ENCODE measurements at places on chromosomes 2 and 18.
A peak's percentile ranks its signal among the peaks of the same experiment; 100 is the strongest.

GRCh38 chr18:59718464-59719157, 21.4 kb upstream of the CCBE1 start:
- DNase-seq = no peak

DNA sequence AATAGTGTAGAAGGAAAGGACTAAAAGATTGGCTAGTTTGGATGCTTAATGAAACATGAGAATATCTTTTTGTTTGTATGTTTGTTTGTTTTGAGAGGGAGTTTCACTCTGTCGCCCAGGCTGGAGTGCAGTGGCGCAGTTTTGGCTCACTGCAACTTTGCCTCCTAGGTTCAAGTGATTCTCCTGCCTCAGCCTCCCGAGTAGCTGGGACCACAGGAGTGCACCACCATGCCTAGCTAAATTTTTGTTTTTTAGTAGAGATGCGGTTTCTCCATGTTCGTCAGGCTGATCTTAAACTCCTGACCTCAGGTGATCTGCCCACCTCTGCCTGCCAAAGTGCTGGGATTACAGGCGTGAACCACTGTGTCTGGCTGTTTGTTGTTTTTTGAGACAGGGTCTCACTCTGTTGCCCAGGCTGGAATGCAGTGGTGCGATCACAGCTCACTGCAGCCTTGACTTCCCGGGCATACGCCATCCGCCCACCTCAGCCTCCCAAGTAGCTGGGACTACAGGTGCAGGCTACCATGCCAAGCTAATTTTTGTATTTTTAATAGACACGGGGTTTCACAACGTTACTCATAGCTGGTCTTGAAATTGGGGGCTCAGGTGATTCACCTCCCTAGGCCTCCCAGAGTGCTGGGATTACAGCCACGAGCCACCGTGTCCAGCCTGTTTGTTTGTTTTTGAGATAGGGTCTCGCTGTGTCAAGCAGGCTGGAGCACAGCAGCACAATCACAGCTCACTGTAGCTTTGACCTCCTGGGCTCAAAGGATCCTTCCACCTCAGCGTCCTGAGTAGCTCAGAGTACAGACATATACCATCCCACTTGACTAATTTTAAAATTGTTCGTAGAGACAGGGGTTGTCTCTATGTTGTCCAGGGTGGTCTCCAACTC, 209.2 kb downstream of the MYCN start:
- no peak for DNase-seq

DNA sequence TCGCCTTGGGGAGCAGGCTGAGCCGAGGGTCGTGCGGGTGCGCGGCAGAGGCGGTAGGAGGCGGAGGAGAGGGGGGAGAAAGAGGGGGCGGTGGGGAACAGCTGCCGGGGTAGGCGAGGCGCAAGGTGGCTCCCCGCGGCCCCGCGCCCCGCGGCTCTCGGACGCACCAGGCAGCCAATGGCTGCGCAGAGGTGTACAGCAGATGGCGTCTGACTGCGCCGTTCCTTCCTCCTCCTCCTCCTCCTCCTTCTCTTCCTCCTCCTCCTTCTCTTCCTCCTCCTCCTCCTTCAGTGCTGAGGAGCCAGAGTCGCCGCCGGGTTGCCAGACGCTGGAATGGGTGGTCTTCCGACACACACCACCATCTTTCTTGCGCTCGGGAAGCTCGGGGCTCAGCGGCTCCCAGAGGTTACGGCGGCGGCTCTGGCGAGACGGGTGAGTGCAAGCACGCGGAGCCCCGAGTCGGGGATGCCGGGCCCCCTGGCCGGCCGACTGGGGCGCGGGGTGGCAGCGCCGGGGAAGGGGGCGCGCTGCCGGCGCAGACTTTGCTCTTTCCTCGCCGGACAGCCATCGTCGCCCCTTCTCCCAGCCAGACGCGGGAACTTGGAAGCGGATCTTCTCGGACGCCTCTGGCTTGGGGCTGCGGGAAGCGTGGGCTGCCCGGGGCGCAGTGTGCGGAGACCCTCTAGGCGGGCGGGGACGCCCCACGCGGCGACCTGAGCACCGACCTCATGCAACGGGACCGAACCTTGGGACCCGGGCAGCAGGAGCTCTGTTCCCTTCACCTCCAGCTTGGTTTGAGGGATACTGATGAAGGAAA, at the start of gene THSD7B:
THSD7B (plus strand) TSS at position 290 of the 817 bp plus-strand sequence. CDS start 116,634 bp downstream, outside the sequence.
- no peak for DNase-seq

DNA sequence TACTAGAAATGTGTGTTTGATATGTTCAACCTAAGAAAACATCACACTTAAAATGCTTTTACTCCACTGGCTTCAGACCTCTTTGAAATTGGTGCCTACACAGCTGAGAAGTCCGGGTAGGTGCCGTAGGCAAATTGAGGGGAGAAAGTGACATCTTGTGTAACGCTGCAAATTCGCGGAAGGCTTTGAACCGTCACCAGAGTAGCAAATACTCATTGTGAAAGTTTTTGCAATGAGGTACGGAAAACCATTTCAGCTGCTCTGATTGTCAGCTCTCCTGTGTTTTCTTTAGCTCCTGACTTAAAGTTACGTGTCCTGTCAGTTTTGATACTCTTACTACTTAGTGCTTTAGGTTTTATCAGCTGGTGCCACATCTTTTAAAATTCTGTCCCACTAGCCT, 224.5 kb downstream of the FAM210A start:
- no peak for DNase-seq

DNA sequence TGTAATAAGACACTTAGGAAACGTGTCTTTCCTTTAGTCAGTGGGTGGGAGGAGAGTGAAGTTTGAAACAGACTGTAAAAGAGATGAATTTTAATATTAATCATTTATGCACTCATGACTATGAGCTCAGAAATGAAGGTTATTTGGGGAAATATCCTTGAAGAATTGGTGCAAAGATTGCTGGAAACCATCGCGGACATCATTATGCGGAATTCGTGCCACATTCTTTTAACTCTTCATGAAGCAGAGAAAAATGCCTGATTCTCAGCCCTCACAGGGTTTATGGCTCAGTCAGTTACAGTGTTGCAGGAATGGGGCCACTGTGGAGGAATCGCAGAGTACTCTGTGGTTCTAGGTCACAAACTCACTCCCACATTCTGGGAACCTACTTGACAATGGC, 109.7 kb downstream of the RGPD3 start:
- DNase-seq = no peak

DNA sequence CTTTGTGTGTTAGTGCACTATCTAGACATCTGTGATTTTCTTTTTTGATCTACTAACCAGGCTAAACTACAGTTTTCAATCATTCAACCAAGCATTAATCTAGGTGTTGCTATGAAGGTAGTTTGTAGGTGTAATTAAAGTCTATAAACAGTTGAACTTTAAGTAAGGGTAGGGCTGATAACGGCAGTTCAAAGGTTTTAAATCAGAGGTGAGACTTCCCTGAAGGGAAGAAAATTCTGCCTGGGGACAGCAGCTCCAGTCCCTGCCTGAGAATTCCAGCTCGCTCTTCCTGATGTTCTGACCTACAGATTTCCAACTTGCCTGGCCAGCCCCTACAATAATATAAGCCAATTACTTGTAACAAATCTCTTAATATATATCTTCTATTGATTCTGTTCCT, 663.9 kb downstream of the MBD2 start:
- no peak for DNase-seq

GRCh38 chr2:25228848-25229278, 60.5 kb upstream of the POMC start:
- DNase-seq = peak; percentile 90

DNA sequence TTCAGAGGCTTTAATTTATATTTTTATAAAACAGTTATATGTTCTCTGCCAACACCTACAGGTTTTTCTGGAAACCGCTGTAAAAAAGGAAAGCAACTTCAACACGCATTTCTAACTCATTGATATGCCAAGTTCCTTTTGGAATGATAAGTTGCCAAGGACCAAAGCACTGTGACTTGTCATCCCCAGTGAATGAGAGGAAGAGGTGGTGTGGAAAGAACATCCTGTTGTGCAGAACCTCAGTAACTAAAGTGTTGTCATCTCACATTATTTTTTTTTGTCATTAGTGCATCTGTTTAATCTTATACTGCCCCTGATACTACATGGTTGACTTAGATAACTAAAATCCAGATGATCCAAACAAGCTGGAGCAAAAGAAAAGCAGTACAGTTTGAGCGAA, 96.0 kb upstream of the NEUROD1 start:
- DNase-seq = no peak

DNA sequence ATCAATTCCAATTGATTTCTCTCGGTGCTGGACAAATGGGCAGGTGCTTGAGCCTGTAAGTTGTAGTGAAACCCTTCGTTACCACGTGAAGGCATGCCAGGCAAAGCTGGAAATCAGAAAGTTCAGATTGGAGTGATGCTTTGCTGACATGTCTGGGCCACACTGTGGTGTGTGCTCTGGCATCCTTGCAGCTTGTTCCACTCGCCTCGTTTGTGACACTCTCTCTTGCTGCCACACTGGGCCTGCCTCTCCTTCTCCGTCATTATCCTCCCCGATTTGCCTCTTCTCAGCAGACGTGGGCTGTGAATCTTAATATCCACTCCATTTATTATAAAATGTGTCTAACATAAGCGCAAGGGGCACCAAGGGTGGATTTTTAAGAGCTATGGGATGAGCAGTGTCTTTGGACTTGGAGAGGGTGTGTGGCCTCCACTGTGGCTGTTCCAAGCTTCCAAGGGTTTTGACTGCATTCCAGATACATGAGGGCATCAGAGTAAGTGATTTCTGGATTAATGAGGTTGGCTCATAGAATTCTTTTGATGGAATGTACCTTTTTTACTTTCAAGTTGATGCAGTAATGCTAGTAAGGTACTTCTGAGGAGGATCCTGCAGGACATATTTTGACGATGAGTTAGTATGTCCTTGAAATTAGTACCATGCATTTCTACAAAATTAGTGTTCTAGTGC, 238.8 kb downstream of the TPGS2 start:
- no peak for DNase-seq

- no peak for DNase-seq
These were observed 58.6 kb upstream of the WDR75 start for GRCh38 chr2:189382668-189383067.
